SK-MEL-5 (cell line): ENCODE measurements at places on chromosomes 6 and 20.

GRCh38 chr20:376750-377149 is 3.8 kb upstream of the TRIB3 start:
- DNase-seq: no peak

DNA sequence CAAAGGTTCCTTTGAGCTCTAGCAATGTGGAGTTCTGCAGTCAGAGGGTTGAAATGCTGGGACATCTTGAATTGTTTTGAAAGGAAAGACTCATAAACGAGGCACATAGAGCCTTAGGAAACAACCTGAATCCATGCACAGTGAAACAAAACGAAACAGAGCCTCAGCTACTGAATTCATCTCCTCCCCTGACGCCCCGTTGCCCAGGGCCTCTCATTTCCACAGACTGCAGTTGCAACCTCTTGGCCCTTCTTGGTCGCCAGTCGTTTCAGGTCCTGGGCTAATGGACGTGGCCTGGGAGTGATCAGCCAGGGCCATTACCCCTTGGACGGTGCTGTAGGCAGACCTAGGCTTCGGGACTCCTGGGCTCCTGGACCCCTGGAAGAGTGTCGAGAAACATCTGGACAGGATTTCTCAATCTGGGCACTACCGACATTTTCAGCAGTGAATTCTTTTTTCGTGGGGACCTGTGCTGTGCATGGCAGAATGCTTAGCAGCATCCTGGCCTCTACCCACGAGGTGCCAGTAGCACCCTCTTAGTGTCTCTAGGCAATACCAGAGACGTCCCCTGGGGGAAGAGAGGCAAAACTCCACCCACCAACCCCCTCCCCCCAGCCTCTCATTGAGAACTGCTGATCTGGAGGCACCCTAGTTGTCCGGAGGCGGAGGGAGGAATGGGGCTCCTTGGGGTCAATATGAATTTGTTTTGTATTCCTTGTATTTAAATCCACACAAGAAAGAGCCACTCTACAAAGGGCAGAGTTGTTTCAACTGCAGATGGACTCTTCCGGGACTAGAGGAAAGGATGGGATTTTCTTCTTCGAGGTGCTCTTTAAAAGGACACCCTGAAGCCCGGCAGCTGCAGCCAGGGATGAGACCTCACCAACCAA is 50.2 kb downstream of the TMEM242 start:
- DNase-seq: peak; percentile 36

GRCh38 chr6:707576-708236 is 14.8 kb upstream of the EXOC2 start:
- no peak for DNase-seq

DNA sequence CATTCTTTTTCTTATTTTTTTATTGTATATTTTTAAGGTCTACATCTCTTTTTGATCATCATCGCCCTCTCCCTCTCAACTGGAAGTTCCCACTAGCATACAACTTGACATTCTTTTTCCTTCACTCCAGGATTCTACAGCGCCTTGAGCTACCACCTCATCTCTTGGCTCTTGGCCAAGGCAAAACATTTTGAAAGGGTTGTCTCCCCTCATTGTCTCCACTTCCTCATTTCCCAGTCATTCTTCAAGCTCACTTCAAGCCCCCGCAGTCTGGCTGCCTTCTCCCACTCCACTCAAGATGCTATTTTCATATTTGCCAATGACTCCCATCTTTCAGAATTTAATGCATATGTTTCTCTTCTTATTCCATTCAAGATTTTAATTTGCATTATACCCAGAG is 63.0 kb downstream of the OPN5 start:
- no peak for DNase-seq

DNA sequence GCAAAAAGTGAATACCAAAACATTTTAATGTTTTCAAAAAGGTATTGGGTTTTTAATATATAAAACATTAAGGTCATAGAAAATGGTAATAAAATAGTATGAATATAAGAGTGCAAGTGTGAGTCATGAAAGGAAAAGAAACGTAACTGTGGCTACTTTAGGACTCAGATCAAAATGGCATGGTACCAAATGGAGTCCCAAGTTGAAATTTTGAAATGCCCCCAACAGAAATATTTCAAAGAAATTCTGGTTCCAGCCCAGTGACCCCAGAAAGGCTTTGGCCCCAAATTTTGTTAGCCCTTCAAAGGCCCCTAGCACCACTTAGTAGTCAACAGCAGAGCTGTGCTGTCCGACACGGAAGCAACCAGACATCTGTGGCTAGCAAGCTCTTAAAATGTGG is 6.0 kb downstream of the COL12A1 start:
- no peak for DNase-seq
